ENCODE measurements at places on chromosomes 13 and 19.

DNA sequence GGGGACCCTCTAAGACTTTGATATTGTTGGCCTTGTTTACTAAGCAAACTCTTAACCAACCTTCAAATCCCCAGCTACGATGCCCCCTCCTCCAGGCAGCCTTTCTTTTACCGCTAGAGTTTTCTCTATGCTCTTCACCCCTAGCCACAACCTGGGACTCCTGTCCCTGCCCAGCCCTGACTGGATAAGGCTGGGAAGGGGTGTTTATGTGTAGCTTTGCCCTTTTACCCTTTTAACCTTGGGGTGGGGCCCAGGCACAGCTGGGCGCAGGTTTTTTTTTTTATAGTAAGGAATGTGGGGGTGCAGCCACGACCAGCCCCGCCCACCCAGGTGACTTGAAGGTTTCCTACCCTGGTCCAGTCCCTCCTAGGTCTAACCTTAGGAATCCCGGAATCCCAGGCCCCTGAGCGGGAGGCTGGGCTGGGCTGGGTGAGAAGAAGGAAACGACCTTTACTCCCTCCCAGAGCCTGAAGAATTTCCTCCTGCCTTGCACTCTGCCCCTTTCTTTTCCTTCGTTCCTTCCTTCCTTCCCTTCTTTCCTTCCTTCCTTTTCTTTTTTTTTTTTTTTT is 12.2 kb downstream of the TJP3 start:
- DNase-seq: no peak

- DNase-seq: no peak
These were observed 55.2 kb downstream of the VWA8 start for GRCh38 chr13:41905600-41906254.

GRCh38 chr13:105016266-105016665 is 1519.2 kb downstream of the EFNB2 start:
- no peak for DNase-seq

- DNase-seq: no peak
These were observed 560.2 kb downstream of the UQCRFS1 start for GRCh38 chr19:28652765-28653164.

GRCh38 chr13:83332751-83333150 is 549.5 kb downstream of the SLITRK1 start:
- no peak for DNase-seq

DNA sequence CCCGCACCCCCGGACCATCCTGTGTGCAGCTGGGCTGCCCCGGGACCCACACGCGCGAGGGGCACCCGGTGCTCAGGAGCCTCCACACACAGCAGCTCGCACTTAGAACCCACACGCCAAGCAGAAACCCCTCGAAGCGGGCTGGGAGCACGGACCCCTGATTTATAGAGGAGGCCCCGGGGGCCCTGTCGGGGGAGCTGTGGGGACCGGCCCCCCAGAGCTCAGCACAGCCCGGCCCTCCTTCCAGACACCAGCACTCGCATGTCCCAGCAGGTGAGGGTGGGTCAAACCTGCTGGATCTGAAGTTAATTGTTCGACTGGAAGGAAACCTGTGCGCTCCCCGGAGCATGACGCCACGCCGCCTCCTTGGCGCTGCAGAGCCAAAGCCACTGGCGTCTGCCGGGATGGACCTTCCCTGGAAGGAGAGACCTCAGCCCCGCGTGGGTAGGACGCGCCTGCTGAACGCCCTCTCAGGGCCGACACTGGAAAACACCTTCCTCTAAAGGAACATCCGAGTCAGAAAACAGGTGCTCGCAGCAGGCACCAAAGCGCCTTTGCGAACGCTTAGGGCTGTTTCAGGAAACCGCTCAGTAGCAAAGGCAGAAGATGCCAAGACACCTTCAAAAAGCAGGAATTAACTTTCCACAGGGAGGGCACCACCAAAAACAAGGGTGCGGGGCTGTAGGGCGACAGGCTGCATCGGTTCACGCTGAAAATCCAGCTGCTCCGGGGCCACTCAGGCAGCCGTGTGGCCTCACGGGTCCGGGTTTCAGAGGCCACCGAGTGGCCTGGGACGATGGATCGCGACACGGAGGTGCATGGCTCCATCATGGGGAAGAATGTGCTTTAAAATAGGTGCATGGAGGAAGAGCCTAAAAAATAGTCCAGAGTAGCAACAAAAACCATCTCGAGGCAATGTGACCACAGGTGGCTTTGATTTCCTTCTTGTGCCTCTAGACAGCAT is 37.8 kb upstream of the GRTP1 start:
- no peak for DNase-seq

DNA sequence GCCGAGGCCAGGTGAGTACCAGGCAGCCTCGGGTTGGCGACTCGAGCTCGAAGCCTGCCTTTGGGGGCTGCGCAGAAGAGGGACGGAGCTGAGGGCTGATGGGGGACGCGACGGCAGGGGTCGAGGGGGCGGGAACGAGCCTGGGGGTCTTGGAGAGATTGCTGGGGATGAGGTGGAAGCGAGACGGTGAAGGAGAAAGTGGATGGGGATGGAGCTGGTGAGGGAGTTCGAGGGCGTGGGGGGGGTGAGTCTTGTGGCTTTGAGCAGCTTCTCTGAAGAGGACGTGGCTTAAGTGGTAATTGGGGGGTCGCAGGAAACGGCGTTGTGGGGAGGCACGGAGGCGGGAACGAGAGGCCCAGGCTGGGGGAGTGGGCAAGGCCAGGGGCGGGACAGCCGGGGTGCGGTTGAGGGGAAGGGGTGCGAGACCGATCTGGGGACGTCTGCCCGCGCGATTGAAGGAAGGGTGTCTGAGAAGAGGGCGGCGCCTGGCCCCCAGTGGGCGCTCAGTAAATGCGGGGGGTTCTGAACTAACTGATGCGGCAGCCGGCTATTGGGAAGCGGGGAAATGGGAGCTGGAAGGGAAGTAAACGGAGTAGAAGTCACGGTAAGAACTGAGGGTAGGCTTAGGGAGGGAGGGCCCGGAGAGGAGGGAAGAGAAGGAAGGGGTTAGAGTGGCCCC is 426 bp downstream of the MYO9B start:
- DNase-seq: peak; percentile 39

GRCh38 chr13:32173881-32174280 is 141.3 kb downstream of the ZAR1L start:
- no peak for DNase-seq

DNA sequence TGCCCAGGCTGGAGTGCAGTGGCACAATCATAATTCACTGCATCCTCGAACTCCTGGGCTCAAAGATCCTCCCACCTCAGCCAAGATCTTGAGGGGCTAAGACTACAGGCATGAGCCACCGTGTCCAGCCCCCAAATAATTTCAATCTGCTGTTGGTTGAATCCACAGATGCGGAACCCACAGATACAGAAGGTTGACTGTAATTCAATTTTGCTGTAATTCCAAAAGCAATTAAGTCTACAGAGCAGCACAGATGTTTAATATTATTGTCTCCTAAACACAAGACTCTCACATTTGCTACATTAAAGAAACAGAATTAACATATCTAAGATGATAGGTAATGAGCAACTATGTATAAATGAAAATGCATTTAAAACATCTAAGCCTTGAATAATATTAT is 75.6 kb downstream of the MIPEP start:
- no peak for DNase-seq

DNA sequence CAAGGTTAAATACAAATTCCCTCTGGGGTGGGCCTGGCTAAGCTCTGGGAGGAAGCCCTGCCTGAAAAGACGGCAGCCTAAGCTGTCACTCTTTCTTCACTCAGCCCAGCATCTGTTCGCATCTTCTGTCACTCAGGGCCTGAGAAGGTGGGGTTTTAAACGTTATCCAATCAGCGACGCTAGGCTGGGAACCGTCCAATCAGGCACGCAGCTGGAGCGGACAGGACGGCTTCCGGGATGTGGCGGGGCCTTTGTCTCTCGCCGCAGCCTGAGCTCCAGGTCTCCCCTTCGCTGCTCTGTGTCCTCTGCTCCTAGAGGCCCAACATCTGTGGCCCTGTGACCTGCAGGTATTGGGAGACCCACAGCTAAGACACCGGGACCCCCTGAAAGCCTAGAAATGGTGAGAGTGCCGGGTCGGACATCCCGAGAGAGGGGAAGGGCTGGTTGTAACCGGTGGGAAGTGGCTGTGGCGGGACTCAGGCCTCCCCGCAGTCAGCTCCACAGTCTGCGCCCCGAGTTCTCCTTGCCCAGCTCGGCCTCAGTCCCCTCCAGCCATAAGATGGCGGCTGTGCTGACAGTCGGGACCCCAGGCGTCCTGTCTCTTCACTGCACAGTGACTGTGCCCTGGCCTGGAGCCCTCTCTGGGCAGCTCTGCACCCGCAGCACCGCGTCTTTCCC is at the start of gene ZNF431:
Gene ZNF431 (plus strand): TSS at position 254 of the 678 bp plus-strand sequence. CDS start 144 bp downstream, at position 398.
- DNase-seq: peak; percentile 84

DNA sequence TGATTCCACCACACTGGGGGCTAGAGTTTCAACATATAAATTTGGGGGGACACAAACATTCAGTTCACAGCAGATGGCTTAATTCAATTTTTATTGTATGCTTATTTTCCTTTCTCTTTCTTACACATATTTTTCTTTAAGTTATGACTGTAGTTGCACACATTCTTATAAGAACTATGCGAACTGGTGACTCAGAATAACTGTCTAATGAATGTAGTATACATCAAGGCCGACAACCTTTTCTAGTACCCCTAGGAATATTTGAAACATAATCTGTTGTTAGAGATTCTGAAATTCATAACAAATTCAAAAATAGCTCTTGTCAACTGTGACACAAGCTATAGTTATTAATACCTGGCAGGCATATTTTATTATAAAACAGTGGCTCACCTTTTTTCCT is 695.6 kb downstream of the PCDH9 start:
- no peak for DNase-seq

- peak; percentile 26 for DNase-seq
These were observed 53.9 kb upstream of the CEACAM21 start for GRCh38 chr19:41521931-41522555.

GRCh38 chr19:58009666-58010301 is 7.2 kb upstream of the ZNF606 start:
- DNase-seq: peak; percentile 32

DNA sequence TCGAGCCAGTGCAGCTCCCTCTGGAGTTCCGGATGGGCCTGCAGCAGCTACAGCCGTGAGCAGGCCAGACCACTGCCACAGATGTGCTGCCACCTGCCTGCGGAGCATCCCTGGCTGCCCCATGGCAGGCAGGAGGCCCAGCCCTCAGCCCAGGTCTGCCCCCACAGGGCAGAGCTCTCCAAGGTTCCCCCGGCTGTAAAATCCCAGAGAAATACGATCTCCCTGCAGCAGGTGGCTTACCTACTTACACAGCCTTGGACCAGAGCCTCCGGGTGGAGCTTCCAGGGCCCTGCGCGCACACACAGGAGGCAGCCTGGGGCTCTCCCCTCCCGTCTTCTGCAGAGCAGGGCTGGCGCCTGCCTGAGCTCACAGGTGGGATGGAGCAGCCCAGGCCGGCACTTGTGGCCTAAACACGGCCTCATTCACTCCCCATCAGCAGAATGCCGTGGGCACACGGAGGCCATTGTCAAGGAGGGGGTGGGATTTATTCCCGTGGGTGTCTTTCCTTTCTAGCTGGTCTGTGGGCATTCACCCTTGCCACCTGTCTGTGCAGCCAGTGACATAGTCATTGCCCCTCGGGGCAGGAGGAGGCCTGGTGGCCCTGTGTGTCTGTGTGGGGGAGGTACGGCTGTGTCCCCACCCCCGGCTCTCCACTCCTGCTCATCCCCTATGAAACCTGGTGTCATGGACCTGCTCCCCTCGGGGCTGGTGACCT is 118.0 kb downstream of the KDM4B start:
- DNase-seq: no peak

GRCh38 chr13:90502153-90502552 is 845.3 kb upstream of the MIR17HG start:
- DNase-seq: no peak

GRCh38 chr13:21812192-21812626 is 141.3 kb downstream of the FGF9 start:
- no peak for DNase-seq

DNA sequence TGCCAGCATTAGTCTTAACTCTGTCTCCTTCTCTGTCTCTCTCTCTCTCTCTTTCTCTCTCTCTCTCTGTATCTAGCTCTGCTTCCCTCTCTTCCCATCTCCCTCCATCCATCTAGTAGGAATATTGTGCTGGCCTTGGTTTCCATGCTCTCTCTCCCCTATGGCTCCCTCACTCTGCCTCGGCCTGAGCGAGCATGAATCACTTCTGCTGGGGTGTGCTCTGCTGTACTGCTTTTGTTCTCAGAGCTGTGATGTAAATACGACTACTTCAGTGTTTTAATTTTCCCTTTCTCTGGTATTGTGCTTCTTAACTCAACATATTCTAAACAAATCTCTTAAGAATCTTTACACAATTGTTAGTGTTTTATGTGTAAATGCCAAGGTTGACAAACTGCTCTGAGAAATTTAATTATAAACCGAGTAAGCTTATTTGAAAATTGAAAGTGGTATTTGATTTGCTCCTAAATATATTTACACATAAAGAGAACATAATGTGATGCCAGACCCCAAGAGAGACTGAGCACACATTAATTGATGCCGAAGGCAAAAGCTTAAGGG is 211.5 kb upstream of the KL start:
- no peak for DNase-seq

- DNase-seq: no peak
These were observed 10.0 kb downstream of the LRFN3 start for GRCh38 chr19:35946203-35946602.

DNA sequence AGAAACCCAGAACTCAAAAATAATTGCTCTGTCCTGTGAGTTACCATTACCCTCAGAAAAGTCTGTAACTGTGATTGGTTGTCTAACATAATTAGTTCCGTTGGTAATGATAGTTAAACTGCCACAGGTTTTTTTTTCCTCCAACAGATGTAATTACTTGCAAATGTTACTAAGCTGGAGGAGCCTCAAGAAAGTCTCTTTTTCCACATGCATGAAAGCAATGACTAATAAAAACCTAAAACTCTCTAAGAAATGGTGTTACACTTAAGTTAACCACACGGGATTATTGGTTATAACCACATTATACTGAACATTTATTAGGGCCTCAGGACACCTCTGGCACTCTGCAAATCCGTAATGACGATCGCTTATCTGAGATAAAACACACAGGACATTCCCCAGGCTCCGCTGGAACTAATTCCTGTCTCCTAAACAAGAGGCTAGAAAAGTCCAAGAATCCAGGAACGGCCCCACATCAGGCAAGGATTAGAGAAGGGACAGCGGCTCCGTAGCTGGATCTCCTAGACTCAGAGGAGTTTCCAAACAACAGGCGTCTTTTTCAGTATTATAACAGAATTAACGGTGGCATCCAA is 753 bp downstream of the ZNF235 start:
- DNase-seq: no peak

- no peak for DNase-seq
These were observed 174.9 kb downstream of the TNFSF13B start for GRCh38 chr13:108444448-108444847.

DNA sequence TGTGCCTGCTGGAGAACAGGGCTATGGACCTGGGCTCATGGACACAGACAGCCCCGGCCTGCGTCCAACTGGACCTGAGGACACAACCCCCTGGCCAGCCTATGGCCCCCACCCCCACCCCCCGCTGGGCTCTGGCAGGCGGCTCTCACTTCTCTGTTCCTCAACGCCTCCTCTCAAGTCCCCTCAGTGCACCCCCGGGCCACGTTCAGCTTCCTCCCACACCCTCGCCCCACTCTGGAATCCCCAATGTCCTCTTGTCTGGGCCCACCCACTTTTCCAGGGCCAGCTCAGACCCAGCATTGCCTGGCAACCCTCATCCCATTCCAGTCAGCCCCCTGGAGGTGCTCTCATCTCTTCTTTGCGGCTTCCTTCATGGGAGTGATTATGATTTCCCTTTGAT is 130.2 kb upstream of the SPACA7 start:
- DNase-seq: no peak

- no peak for DNase-seq
These were observed 13.0 kb downstream of the TFDP1 start for GRCh38 chr13:113597391-113598080.

GRCh38 chr19:10036601-10037071 is 23.4 kb downstream of the RDH8 start:
- DNase-seq: no peak

- DNase-seq: no peak
These were observed 122.6 kb downstream of the ATP11A start for GRCh38 chr13:112812306-112813055.
